ENCODE measurements at places on chromosomes 16 and 17.

GRCh38 chr17:20823905-20824304, 218.9 kb downstream of the USP22 start:
- DNase-seq, result no peak

GRCh38 chr17:55454906-55455474, 33.4 kb upstream of the MMD start:
- DNase-seq, result no peak

DNA sequence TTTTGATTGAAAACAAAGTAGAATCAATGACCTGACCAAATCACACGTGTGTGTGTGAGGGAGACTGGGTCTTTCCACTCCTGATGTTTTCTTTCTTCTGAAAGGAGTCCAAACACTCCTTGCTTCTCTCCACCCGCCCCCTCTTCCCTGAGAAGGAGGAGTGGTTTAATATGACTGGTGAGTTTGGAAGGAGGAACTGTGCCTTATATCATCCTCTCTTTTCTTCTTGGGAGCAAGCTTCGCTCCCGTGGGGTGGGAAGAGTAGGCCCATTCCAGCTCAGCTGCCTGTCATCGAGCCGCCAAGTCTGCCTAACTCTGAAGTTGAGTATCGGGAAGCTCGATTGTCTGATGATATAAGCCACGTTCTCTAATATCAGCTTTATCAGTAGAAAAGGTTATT, 96.5 kb downstream of the YPEL2 start:
- no peak for DNase-seq

DNA sequence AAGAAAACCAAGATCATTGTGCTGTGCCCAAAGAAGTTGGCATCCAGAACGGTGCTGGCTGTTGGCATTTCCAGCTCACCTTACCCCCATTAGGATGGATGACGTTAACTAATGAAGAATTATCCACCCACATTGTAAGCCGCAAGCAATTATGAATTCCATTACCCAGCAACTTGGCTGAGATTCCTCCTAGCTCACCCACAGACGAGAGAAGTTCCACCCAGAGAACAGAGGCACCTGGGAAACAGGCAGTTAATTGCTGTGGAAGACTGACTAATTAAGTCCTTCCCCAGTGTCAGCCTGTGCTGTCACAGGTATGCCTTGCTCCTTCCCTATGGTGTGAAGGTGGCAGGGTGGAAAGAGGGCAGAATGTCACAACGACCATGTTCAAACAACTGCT, 456.2 kb upstream of the CDH5 start:
- DNase-seq, result no peak

GRCh38 chr16:3591991-3592390, 14.8 kb upstream of the NLRC3 start:
- no peak for DNase-seq

- no peak for DNase-seq
Measured at GRCh38 chr16:28188085-28188916, 23.5 kb downstream of the XPO6 start.

DNA sequence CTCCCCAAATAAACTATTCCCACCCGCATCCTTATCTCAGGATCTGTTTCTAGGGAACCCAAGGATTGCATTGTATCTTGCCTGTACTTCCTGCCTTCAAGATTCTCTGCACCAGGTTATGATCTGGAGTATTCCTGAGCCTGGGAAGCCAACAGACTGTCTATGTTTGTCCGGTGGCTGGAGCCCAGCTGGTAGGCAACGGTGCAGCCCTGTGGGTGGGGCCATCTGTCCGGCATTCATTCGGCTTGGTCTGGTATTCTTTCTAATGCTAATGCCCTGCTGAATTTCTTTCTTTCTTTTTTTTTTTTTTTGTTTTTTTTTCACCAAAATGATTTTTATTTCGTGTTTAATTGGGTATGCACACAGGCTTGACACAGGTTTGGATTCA, 20.7 kb upstream of the TVP23A start:
- DNase-seq, result no peak

- DNase-seq, result no peak
Measured at GRCh38 chr16:272633-273546, 2.9 kb downstream of the RGS11 start.

- no peak for DNase-seq
Measured at GRCh38 chr16:89081556-89081955, 12.1 kb upstream of the ACSF3 start.

GRCh38 chr17:49952209-49952911, 16.6 kb upstream of the DLX4 start:
- no peak for DNase-seq

DNA sequence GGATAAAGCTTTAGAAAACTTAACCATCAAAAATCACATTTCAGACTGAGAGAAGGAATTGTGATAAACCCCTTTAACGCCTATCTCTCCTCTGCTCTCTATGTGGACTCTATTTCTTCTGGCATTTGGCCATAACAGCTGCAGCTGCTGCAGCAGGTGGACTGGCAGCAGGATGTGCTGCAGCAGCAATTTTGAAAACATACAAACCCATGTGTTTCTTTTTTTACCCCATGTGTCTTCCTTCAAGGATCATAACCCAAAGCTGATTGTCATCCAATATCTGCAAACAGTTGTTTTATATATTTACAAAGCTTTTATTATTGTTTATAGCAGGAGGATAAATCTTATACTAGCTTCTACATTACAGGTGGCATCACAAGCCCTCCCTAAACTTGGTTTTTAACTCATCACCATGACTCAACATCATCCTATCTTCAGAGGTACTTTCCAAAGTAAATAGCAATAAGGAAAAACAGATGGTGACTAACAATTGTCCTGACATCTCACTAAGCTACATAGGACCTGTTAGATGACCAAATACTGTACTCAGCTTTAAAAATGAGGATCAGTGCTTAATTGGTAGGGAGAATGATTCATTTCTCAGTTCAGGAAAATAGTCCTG, 14.5 kb upstream of the KRTAP9-2 start:
- no peak for DNase-seq

- DNase-seq, result no peak
Measured at GRCh38 chr17:35297666-35298065, 54.8 kb downstream of the SLFN5 start.

DNA sequence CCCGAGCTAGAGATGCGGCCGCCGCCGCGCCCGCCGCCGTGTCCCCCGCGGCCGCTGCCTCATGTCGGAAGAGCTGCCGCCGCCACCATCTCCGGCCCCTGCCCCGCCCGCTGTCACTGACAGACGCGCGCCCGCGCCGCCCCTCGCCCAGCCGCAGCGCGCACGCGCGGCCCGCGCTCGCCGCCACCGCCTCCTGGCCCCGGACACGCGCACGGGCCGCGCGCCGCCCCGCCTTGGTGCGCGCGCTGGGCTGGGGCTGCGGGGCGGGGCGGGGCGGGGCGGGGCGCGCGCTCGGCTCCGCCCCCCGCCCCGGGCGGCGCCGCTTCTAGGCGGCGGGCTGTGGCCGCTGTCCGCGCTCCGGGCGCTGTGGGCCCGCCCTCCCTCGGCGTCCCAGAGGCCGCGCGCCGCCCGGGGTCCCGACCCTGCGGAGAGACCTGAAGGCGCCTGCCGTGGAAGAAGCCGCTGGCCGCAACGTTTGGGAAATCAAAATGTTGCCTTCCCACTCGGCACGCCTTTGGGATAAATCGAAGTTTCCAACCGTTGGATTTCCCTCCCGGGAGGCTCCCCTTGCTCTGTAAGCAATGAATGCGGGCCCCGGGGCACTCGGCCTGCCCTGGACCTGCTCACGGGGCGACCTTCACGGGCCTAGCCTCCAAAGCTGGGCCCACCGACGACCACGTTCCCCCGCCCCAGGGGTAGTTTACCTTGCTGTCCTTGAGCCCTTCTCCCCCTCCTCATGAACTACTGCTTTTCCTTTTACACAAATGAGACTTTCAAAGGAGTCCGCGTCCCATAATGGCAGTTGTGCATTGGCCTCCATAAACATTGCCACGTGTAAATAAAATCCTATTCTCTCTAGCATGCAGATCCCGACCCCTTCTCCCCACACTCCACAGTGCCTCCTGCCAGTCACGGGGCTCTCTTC, at the start of gene ADCY9:
Gene ADCY9 (minus strand): TSS at position 118 of the 925 bp plus-strand sequence. CDS start 1,000 bp downstream, outside the sequence.
- DNase-seq, result peak; percentile 4

- DNase-seq, result no peak
Measured at GRCh38 chr17:17186051-17186450, 20.1 kb downstream of the PLD6 start.

DNA sequence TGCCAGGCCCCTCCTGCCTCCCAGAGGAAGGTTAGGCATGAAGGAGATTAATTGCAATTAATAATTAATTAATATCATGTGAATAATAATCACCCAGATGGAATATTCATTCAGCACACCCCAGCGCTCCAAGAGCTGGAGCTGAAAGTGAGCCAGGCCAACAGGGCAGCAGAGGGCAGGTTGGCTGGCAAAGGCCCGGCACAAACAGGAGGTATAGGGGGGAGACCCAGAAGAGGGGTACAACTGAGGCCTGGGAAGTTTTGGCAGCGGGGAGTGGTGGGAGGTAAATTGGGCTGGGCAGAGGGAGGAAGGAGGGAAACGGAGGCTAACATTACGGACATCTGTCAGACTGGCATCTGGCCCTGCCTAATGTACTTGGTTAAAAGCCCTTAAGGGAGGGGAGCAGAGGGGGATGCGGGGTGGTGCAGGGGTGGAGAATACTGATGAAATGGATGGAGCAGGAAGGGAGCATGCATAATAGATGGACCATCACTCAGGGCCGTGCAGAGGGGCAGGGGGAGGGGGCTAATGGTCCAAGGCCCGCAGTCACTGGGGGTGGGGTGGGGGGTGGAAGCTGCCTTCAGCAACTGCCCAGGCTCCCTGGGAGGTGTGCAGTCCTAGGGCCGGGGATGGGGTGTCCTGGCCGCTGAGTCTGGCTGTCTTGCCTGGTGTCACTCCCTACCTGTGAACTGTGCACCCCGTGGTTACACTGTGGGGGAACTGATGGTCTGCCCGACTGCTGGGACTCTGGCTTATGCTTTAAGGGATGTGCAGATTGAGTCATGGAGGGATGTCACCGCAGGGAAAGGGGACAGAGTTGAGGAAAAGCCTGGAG, 1.9 kb downstream of the ADAM11 start:
- no peak for DNase-seq

DNA sequence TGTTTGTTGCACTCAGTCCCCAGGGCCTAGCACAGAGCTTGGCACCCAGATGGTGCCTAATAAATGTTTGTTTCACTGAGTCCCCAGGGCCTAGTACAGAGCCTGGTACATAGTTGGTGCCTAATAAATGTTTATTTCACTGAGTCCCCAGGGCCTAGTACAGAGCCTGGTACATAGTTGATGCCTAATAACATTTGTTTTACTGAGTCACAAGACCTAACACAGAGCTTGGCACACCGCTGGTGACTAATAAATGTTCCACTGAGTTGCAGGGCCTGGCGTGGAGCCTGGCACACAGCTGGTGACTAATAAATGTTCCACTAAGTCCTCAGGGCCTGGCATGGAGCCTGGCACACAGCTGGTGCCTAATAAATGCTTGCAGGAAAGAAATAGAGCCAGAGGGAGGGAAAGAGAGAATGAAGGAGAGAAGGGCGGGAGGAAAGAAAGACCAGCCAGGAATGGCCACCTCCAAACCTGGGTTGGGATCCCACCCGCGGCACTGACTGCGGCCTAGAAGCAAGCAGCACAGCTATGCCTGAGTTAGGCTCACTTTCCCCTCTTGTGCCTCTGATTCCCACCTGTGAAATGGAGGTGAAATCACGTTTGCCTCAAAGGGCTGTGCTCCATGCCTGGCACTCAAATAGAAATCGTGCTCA, 7.5 kb downstream of the SLC5A11 start:
- no peak for DNase-seq

- DNase-seq, result no peak
Measured at GRCh38 chr16:24539850-24540601, 660 bp downstream of the RBBP6 start.

GRCh38 chr17:59874376-59874775, 18.4 kb downstream of the TUBD1 start:
- DNase-seq, result no peak

GRCh38 chr17:61152898-61153297, 246.7 kb upstream of the TBX2 start:
- DNase-seq, result no peak

DNA sequence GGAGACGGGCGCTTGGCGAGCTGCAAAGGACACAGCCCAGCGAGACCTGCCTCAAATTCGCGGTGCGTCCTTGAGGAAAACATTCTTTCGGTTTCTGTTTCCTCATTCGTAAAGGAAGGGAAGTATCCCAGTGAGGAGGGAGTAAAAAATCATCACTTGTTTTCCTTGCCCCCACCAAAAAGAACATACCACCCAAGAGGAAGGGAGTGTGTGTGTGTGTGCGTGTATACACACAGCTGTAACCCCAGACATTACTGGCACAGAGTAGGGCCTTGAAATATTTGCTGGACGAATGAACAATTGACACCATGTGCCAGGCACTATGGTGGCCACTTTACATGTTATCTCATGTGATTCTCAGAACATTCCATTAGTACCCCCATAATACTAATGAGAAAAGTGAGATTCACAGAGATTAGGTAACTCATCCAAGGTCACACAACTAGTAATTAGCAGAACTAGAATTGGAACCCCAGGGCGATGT, 1.9 kb upstream of the MATCAP1 start:
- no peak for DNase-seq

GRCh38 chr17:73142872-73143381, 21.9 kb upstream of the SSTR2 start:
- DNase-seq, result no peak

- DNase-seq, result no peak
Measured at GRCh38 chr17:75825149-75825552, 19.1 kb downstream of the UNC13D start.

DNA sequence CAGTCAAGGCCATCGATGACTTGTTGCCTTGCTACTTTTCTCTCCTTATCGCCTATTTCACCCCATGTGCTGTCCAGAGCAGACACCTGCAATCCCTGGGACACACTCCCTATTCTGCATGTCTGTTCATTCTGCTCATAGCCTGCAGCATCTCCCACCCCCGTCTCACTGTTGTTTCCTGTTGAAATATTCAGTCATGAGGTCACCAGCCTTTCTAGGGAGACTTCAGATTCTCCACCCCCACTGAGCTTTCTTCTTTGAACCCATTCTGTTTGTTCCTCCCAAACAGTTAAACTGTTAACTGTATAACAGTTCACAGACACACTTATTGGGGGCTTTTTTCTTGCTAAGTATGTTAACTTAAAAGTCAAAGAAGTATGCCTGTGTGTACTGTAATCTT, 94.4 kb downstream of the AATF start:
- no peak for DNase-seq

- DNase-seq, result no peak
Measured at GRCh38 chr17:66459811-66460270, 157.4 kb downstream of the PRKCA start.

GRCh38 chr17:78130090-78130436, 508 bp upstream of the TMC8 start:
- DNase-seq, result no peak

- no peak for DNase-seq
Measured at GRCh38 chr16:86786338-86786737, 208.0 kb downstream of the FOXL1 start.

- DNase-seq, result no peak
Measured at GRCh38 chr17:34883106-34884000, 77.9 kb downstream of the CCT6B start.

- DNase-seq, result no peak
Measured at GRCh38 chr17:28518132-28518531, 12.0 kb downstream of the FOXN1 start.

GRCh38 chr16:82043680-82044584, 8.9 kb downstream of the HSD17B2 start:
- no peak for DNase-seq

- DNase-seq, result no peak
Measured at GRCh38 chr17:81453712-81454111, 58.5 kb downstream of the BAHCC1 start.

- no peak for DNase-seq
Measured at GRCh38 chr16:19578378-19578971, 23.0 kb downstream of the VPS35L start.
